ENCODE measurements at places on chromosomes 6 and 20.

GRCh38 chr6:157443066-157443800, 62.2 kb downstream of the ZDHHC14 start:
- no peak for DNase-seq

GRCh38 chr6:37674161-37674560, 23.5 kb downstream of the MDGA1 start:
- DNase-seq, result no peak

DNA sequence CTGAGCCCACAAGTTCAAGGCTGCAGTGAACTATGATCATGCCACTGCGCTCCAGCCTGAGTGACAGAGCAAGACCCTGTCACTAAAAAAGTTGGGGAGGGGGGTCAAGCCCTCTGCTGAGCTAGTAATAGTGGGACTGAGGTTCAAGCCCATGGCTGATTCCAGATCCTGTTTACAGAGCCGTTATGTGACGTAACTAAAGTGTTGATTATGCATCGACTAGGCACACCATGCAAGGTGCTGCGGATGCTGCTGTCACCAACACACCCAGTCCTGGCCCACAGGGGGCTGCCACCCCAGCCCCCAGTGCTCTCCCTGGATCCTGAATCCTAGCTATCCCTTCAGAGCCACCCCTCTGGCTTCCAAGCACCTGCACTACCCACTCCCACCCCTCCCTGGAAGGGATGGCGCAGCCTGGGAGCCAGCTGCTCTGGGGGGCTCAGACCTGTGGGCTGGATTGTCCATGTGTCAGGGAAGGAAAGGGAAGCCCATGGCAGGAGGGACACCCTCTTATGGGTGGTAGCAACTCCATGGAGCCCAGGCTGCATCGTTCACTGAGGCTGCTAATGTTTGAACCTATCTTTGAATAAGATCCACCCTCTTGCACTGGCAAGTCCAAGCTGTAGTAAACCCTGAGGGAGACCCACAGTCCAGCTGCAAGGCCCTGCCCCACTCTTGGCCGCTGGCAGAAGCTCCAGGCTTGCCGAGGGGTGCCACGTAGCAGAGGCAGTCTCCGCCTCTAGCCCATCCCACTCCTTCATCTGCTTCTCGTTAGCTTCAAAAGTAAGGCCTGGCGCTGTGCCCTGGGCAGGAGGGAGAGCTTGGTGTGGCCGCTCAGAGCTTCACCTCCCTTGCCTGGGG, 95.0 kb downstream of the SNX5 start:
- DNase-seq, result no peak

DNA sequence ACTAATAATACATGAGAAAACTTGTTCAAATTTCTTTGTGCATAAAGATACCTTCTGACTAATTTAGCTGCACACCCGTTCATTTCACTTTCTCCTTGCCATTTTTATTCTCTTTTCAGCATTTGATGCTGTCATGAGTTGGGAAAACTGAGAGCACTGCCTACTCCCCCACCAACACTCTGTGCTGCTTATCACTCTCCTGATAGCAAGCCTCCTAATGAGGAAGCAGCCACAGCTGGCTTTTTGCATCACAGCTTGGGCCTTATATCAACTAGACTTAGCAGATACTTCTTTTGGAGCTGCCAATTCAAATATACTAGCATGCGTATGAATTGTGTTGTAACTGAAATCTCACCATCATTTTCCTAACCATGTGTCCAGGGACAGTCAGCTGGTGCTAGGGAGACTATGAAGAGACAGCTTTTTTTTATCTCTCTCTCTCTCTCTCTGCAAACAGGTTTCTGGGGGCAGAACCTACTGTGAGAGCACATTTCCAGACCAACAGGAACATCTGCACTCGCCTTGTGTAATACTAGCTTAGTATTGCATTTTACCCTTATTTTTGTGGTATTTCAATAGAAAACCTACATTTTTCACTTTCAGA, 699.0 kb downstream of the KHDRBS2 start:
- DNase-seq, result no peak
